ENCODE measurements at places on chromosomes 11 and 22. TPM values are rescaled to one million over a fixed set of nuclear protein-coding genes. Genes with fewer than 3 reads are reported as not detected.

The BRSK2 gene
- polyA plus RNA-seq, result not detected

The OVOL1 gene
- polyA plus RNA-seq, result not detected

The KIF18A gene
- polyA plus RNA-seq, result 8.7 TPM

The PPP6R2 gene
- 22.2 TPM for polyA plus RNA-seq

The MS4A3 gene
- polyA plus RNA-seq, result not detected

DNA sequence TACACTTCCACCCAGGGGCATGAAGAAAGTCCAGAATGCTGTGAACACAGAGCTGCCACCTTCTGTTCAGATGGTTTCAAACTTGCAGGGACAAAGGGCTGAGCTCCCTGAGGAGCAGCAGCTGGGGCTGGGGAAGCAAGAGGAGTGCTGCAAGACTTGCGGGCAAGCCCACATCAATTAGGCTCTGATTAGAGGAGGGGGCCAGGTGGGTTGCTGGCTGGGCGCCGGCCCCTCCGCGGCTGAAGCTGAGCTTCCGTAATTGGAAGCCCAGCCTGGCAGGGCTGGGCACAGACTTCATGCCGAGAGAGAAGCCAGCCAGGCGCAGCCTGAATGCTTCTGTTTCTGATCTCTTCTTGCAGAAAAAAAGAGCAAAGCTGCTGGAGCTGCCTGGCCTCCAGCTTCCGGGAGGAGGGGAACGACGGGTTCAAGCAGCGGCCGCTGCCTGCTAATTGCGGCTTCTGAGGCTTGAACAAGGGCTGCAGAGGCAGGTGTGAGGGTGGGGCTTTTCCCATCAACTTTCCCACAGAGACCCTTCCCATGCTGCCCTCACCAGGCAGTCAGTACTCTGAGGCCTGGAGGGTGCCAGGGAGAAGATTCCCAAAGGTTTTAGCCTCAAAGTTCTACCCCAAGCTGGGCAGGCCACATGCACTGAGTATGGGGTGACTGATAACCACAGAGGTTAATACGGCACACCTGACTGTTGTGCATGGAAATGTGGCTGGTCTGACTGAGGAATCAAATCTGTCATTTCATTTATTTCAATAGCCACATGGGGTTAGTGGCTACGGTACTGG is 91.1 kb upstream of the LMO1 start:
- H3K27me3 ChIP-seq, result peaks cover 32% of the 10 kb centered on the region
- no peak overlapping the region for H3K4me3 ChIP-seq
- H3K4me1 ChIP-seq, result no peaks in the 10 kb centered on the region
- H3K27ac ChIP-seq, result no peak overlapping the region

DNA sequence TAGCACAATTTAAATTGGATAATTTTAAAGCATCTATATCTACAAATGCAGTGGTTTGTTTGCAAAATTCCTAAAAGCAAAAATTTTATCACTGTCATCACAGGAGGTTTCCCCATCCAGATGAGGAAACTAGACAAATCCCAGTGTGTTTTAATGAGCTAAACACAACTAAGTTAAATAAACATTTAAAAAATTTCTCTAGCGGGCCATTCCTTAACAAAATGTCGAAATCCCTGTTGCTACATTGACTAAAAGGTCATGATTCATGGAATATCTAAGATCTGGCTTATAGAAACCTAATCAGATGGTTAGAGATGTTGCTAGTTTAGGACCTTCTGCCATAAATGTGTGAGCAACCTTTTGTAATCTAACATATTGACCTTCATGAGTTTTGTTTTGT is 107.3 kb upstream of the BDNF start:
- no peaks in the 10 kb centered on the region for H3K36me3 ChIP-seq
- H3K4me3 ChIP-seq, result no peak overlapping the region
- H3K4me1 ChIP-seq, result no peaks in the 10 kb centered on the region
- H3K27me3 ChIP-seq, result no peaks in the 10 kb centered on the region
- DNase-seq, result peak; percentile 60

- H3K4me1 ChIP-seq, result no peaks in the 10 kb centered on the region
- no peak overlapping the region for H3K27ac ChIP-seq
Observed at GRCh38 chr22:44404341-44405020, 91.7 kb upstream of the SHISAL1 start.

DNA sequence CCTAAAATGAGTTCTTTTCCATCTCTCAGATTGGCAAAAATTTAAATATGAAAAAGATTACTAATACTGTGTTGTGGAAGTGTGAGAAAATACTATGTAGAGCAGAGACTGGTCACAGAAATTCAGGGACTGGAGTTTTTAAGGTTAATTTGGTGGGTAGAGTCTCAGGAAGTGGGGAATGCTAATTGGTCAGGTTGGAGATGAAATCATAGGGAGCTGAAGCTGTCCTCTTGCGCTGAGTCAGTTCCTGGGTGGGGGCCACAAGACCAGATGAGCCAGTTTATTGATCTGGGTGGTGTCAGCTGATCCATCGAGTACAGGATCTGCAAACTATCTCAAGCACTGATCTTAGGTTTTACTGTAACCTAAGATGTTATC is 29.4 kb upstream of the TMEM86A start:
- H3K27me3 ChIP-seq, result no peaks in the 10 kb centered on the region
- no peaks in the 10 kb centered on the region for H3K36me3 ChIP-seq

DNA sequence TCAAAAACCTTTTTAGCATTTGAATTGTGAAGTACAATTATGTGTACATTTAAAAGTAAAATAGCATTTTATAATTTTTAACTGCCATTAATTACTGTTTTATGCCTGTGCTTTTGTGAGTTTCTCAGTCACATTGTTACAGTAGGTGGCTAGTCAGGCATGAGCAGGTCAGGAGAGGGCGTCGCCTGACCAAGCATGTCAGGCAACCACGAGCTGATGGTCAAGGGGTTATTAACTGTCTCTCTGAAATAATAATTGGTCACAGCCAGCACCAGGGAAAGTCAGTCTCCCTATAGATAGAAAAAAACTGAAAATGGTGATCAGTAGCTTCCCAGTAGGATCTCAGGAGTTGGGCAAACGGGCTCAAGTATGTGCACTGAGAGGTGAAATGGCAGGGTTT is 19.4 kb upstream of the CCDC81 start:
- no peak overlapping the region for H3K27ac ChIP-seq
- no peaks in the 10 kb centered on the region for H3K36me3 ChIP-seq
- no peaks in the 10 kb centered on the region for H3K27me3 ChIP-seq
- no peak for DNase-seq

GRCh38 chr11:65672180-65672860 is 9.6 kb upstream of the RELA start:
- H3K27me3 ChIP-seq, result no peaks in the 10 kb centered on the region
- H3K27ac ChIP-seq, result no peak overlapping the region
- no peak overlapping the region for H3K4me3 ChIP-seq
- H3K4me1 ChIP-seq, result no peaks in the 10 kb centered on the region

DNA sequence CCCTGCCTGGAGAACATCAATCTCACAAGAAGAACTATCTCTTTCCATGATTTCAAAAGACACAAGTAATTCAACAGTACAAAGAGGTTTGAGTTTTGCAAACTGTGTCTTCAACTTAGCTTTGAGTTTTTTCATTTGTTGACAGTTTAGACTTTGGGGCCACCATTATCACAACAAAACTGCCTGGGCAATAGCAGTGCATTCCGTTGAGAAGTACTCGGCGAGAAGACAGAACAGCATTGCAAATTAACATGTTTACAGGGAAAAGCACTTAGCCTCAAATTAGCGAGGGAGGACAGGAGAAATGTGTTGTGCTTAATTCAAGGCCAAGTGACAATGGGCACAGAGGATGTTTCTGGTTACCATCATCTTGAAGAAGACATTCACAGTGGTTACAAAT is 133.2 kb upstream of the MPPED2 start:
- no peak for DNase-seq
- H3K27ac ChIP-seq, result no peak overlapping the region
- no peaks in the 10 kb centered on the region for H3K36me3 ChIP-seq
- no peaks in the 10 kb centered on the region for H3K4me1 ChIP-seq
- H3K4me3 ChIP-seq, result no peak overlapping the region

DNA sequence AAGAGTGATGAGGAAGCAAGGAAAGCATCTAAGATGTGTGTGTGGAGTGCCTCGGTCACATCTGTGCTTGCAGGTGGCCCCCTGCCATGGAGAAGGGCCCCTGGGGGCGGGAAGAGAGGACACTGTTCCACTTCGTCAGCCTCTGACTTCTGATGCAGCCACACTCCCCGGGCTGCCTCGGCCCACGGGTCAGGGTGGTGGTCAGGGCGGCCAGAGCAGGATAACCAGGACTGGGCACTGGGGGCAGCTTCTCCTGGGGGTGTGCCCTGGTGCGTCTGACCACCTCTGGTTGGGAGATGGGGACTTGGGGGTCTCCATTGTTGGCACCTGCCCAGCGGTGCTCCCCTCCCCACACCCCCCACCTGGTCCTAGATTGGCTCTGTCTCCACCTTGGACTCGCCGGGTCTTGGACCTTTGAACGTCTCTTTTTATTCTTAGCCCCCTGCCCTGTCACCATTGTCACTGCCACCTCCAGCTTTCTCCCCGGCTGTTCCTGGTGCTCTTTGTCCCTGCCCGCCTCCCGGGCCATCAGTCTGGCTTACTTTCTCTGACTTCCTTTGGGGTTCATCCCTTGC is 114.4 kb downstream of the KIAA1671 start:
- DNase-seq, result no peak
- no peak overlapping the region for H3K27ac ChIP-seq
- no peaks in the 10 kb centered on the region for H3K36me3 ChIP-seq
- no peaks in the 10 kb centered on the region for H3K4me1 ChIP-seq
- H3K4me3 ChIP-seq, result no peak overlapping the region

GRCh38 chr11:112195951-112196351 is 20.6 kb downstream of the BCO2 start:
- no peaks in the 10 kb centered on the region for H3K36me3 ChIP-seq
- H3K27me3 ChIP-seq, result no peaks in the 10 kb centered on the region
- peaks cover 21% of the 10 kb centered on the region for H3K4me1 ChIP-seq
- H3K4me3 ChIP-seq, result peak overlapping the region; percentile 53

DNA sequence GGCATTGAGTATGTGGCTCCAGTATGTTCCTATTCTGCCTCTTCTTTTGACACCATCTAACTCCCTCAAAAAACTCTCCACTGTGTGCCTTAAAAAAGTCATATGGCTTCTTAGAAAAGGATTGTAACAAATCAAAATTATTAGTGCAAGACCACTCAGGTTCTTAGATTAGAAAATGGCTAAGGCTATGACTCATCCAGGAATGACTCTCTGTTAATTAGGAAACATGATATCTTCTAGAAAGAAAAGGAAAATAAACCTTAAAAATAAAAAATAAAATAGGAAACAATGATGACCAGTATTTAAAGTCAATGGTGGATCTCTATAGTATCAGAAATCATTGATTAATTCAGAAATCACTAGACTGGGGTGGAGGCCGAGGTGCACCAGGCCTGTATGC is 21.7 kb downstream of the SLC25A17 start:
- no peaks in the 10 kb centered on the region for H3K36me3 ChIP-seq
- H3K27me3 ChIP-seq, result no peaks in the 10 kb centered on the region
- no peak overlapping the region for H3K27ac ChIP-seq
- peak; percentile 45 for DNase-seq

DNA sequence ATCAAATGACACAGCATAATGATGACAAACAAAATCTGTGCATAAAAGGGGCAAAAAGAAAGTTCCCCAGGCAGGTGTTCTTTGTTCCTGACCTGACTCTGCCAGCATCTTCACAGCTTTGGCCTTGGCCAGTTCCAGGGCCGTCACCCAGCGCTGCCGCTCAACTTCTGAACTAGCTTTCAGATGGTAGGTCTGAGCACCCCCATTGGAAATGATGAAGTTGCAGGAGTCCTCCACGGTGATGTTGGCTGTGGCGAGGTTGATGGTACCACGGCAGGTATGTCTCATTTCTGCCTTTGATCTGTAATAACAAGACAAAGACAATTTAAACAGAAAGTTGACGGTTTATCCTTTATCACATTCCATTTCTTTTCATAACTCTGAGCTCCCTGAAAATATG is 5.3 kb downstream of the OSBP start:
- no peak for DNase-seq
- H3K27me3 ChIP-seq, result no peaks in the 10 kb centered on the region
- peaks cover 26% of the 10 kb centered on the region for H3K4me1 ChIP-seq
- peaks cover 33% of the 10 kb centered on the region for H3K36me3 ChIP-seq
